ENCODE measurements at places on chromosomes 16 and 17.

- DNase-seq: no peak
Observed at GRCh38 chr16:17205279-17206211, 265.2 kb downstream of the XYLT1 start.

- DNase-seq: no peak
Observed at GRCh38 chr17:49457564-49458535, 37.2 kb upstream of the NGFR start.

- DNase-seq: no peak
Observed at GRCh38 chr16:86508028-86508946, 2.0 kb upstream of the FOXF1 start.

GRCh38 chr16:80231888-80232287 lies 308.9 kb upstream of the DYNLRB2 start:
- no peak for DNase-seq

GRCh38 chr17:3910420-3911270 lies 5.6 kb downstream of the P2RX1 start:
- DNase-seq: no peak

Measured in dorsolateral prefrontal cortex (tissue), 122 donors.